Activated naive CD4-positive, alpha-beta T cell treated with anti-CD3 and anti-CD28 coated beads for 36 hours (primary cell): ENCODE measurements at places on chromosomes 13 and 19. TPM values are rescaled to one million over a fixed set of nuclear protein-coding genes. Genes with fewer than 3 reads are reported as not detected.

- H3K4me1 ChIP-seq: peaks cover 41% of the 10 kb centered on the region
- H3K27me3 ChIP-seq: no peaks in the 10 kb centered on the region
- peaks cover 2% of the 10 kb centered on the region for H3K36me3 ChIP-seq
- no peak for DNase-seq
- no peak overlapping the region for H3K4me3 ChIP-seq
- no peak overlapping the region for H3K27ac ChIP-seq
These were observed 110.0 kb downstream of the CRYL1 start for GRCh38 chr13:20415694-20416107.

- H3K27ac ChIP-seq: no peak overlapping the region
- H3K4me1 ChIP-seq: no peaks in the 10 kb centered on the region
- no peak overlapping the region for H3K4me3 ChIP-seq
- no peak for DNase-seq
These were observed 892.9 kb downstream of the OLFM4 start for GRCh38 chr13:53921473-53921872.

The OR7C1 gene
- not detected for total RNA-seq

GRCh38 chr13:113226873-113227450 lies 17.5 kb downstream of the CUL4A start:
- no peaks in the 10 kb centered on the region for H3K4me1 ChIP-seq
- H3K36me3 ChIP-seq: peaks cover 31% of the 10 kb centered on the region
- H3K4me3 ChIP-seq: no peak overlapping the region
- DNase-seq: no peak
- no peak overlapping the region for H3K27ac ChIP-seq

- H3K27me3 ChIP-seq: no peaks in the 10 kb centered on the region
- H3K27ac ChIP-seq: no peak overlapping the region
- H3K36me3 ChIP-seq: no peaks in the 10 kb centered on the region
- H3K4me3 ChIP-seq: no peak overlapping the region
- H3K4me1 ChIP-seq: no peaks in the 10 kb centered on the region
These were observed 146.9 kb downstream of the ZNF486 start for GRCh38 chr19:20313894-20314293.

The SMIM44 gene
- total RNA-seq: not detected

DNA sequence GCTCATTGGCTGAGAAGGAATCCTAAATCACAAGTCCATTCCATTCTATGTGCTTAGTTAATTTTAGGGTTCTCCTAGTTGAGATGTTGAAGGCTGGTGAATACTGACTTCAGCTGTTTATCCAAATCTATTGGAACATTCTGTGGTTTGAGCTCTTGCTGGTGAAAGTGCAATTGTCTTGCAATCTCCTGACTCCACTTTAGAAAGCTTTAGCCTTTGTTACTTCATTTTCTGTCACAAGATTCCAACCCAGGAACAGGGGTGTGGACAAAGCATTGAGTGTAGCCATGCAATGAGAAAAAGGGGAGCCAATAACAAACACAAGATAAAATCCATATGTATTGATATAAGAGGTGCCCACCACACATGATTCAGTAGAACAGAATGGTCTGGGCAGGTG lies 15.0 kb downstream of the CEACAM21 start:
- H3K27ac ChIP-seq: no peak overlapping the region
- H3K27me3 ChIP-seq: no peaks in the 10 kb centered on the region
- no peak for DNase-seq
- H3K4me1 ChIP-seq: peaks cover 7% of the 10 kb centered on the region

- H3K36me3 ChIP-seq: no peaks in the 10 kb centered on the region
- no peak overlapping the region for H3K4me3 ChIP-seq
- H3K4me1 ChIP-seq: no peaks in the 10 kb centered on the region
- no peak for DNase-seq
- H3K27me3 ChIP-seq: no peaks in the 10 kb centered on the region
These were observed 19.3 kb downstream of the PALM start for GRCh38 chr19:728011-728410.

DNA sequence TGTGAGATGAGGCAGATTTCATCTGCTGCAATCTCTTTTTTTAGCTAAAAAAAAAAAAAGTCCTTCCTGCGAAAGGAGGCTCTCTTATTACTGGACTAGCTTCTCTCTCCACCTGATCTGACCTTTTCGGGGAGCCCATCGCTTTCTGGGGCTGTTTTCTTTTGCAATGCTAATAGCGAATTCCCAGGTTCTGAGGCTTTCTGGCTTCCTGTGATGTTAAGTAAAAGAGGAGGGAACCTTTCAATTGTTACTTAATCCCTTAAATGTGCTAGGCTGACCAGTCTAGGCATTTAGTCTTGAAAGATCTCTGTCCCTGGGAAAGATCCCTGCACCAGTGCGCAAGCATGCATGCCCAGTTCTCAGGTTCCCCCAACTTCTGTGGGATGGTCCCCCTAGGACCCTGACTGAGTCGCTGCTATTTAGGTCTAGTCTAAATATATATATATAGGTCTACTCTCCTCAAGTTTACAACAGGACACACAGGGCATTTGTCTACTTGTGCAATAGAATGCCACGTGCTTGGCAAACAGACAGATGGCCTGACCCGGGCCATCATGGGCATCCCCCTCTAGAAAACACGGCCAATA lies 224.7 kb downstream of the ZNF536 start:
- H3K36me3 ChIP-seq: no peaks in the 10 kb centered on the region
- peaks cover 7% of the 10 kb centered on the region for H3K27me3 ChIP-seq
- no peaks in the 10 kb centered on the region for H3K4me1 ChIP-seq

The CYP2B6 gene
- total RNA-seq: not detected

DNA sequence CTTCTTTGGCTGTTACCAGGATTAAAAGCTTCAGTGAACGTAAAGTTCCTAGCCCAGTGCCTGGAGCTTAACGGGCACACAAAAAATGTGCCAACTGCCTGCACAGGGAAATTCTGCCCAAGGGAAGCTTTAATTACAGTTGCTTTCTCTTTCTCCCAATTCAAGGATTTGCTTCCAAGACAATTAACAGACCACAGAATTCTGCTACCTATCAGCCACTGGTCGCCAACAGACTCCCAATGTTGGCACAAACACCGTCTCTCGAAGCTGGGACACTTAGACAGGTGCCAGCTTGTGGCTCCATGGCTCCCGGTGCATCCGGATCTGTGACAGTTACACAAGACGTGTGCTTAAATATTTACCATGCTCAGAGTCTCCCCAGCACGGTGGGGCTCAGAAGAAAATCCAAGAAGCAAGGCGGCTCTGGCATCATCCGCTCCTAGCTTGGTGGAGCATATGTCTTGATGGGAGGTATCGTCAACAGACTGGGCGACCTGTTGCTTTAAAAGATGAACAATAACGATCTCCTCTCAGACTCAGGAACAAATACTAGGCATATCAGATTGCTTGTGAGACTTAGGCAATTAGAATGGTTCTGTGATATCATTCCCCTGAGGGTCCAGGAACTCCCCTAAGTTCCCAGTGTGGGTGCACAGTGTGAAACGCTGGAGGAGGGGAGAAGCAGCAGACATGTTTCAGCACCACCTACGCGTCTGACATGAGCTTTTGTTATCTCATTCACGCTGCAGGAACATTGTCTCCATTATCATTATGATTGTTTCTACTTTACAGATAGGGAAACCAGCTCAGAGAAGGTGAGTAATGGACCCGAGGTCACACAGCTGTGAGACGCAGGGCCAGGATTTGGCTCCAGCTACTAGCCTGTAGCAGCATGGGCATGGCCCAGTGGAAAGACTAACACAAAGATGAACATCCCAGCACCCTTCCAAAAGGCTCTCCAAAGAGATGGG lies 61.6 kb downstream of the ALOX5AP start:
- peaks cover 20% of the 10 kb centered on the region for H3K4me1 ChIP-seq
- H3K4me3 ChIP-seq: no peak overlapping the region
- no peaks in the 10 kb centered on the region for H3K36me3 ChIP-seq
- H3K27ac ChIP-seq: no peak overlapping the region
- H3K27me3 ChIP-seq: no peaks in the 10 kb centered on the region

- H3K4me1 ChIP-seq: peaks cover 13% of the 10 kb centered on the region
- H3K27ac ChIP-seq: peak within 1 kb of the TSS; percentile 88
- H3K27me3 ChIP-seq: no peaks in the 10 kb centered on the region
- DNase-seq: no peak
- H3K4me3 ChIP-seq: peak within 1 kb of the TSS; percentile 92
These were observed at the start of gene ATP8B3 for GRCh38 chr19:1811942-1812425. TSS of gene ATP8B3 (minus strand) at chr19:1812276. CDS start at chr19:1811736, 540 bp downstream.

The KIR2DL3 gene
- total RNA-seq: not detected

The AP2S1 gene
- total RNA-seq: 118 TPM

DNA sequence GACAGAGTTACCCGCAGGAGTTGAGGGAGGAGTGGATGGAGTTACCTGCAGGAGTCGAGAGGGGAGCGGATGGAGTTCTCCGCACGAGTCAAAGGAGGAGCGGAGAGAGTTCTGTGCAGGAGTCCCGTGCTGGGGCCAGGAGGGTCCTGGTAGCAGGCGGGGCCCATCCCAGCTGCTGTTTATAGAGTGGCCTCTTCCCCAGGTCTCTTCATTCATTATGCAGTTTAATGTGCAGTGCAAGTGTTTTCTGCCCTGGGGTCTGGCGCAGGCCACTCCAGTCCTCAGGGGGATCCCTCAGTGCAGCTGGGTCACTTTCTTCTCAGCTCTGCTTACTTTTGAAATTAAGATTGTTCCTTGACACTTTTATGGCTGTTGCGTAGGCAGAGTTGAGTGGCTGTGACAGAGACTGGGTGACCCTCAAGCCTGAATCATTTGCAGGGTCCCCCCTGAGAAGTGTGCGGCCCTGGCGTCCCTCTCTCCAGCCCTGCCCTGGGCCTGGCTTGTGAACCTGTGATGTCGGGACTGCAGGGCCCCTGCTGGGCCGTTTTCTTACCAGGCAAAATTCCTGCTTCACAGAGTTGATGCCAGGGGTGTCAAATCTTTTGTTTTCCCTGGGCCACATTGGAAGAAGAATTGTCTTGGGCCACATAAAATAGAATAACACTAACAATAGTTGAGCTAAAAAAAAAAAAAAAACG lies 17.9 kb downstream of the TFDP1 start:
- no peak overlapping the region for H3K27ac ChIP-seq
- H3K27me3 ChIP-seq: no peaks in the 10 kb centered on the region
- peaks cover 17% of the 10 kb centered on the region for H3K4me1 ChIP-seq
- peaks cover 44% of the 10 kb centered on the region for H3K36me3 ChIP-seq

GRCh38 chr13:27504128-27504867 lies 53.9 kb upstream of the MTIF3 start:
- no peak for DNase-seq
- H3K27ac ChIP-seq: no peak overlapping the region
- no peaks in the 10 kb centered on the region for H3K27me3 ChIP-seq
- H3K4me1 ChIP-seq: peaks cover 2% of the 10 kb centered on the region

DNA sequence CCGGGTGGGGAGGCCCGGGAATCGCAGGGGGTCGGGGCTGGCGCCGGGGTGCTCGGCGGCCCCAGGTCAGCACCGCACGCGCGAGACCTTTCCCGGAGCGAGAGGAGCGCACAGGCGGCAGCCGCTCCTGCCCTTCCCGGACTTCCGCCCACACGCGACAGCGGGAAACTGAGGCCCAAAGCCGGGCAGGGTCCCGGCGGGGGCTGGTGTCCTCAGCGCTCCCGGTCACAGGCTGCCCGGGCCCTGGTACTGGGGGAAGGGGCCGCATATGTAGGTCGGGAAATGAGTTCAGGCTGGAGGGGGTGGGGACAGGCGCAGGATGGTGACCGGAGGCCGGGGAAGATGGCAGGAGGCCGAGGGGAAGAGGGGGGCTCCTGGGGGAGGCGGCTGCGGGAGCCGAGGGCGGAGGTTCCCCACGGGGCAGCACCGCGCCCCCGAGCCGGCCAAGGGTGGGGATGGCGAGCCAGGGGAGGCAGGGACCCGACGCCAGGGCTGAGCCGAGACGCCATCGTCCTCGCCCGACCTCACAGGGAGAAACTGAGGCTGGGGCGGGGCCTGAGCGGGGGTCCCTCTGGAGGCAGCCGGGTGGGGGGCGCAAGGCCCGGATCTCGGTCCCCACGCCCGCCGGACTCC lies 662 bp downstream of the CBARP start:
- peak overlapping the region; percentile 44 for H3K4me3 ChIP-seq
- no peak for DNase-seq
- no peak overlapping the region for H3K27ac ChIP-seq
- peaks cover 10% of the 10 kb centered on the region for H3K27me3 ChIP-seq
- H3K4me1 ChIP-seq: peaks cover 20% of the 10 kb centered on the region
- no peaks in the 10 kb centered on the region for H3K36me3 ChIP-seq

DNA sequence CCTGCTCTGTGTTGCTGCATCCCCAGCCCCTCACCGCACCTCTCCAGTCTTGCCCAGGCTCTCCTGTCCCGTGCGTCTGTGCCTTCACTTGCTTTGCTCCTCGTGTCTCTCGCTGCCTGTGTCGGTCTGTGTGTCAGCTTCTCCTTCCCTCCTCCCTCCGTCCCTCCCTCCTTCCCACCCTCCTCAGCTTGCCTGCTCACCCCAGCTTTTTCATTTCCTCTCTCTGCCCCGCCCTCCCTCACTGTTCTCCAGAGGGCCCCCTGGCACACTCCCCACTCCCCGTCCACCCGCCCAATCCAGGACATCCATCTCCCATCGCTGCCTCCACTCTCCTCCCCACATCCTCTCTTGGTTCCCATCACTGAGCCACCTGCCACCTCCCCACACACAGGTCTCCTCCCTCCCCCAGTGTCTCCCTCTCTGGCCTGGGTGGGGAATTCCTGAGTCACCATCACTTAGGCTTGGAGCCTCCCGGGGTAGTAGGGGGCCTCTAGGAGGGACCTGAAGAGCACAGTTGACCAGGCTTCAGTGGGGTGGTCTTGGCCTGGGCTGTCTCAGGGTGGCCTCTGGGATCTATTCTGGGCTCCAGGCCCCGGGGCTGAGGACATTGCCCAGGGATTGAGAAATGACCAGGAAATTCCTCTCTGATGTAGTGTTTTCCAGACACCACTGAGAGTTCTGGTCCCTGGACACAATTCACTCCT lies at the start of gene PTGIR:
PTGIR (minus strand) TSS at position 132 of the 704 bp plus-strand sequence. CDS start 864 bp downstream, outside the sequence.
- peaks cover 9% of the 10 kb centered on the region for H3K36me3 ChIP-seq
- DNase-seq: peak; percentile 78
- peak within 1 kb of the TSS; percentile 90 for H3K4me3 ChIP-seq
- H3K4me1 ChIP-seq: peaks cover 54% of the 10 kb centered on the region

- peaks cover 8% of the 10 kb centered on the region for H3K4me1 ChIP-seq
- no peak for DNase-seq
- H3K4me3 ChIP-seq: no peak overlapping the region
- H3K36me3 ChIP-seq: no peaks in the 10 kb centered on the region
These were observed 35.3 kb upstream of the SACS start for GRCh38 chr13:23468811-23469210.

DNA sequence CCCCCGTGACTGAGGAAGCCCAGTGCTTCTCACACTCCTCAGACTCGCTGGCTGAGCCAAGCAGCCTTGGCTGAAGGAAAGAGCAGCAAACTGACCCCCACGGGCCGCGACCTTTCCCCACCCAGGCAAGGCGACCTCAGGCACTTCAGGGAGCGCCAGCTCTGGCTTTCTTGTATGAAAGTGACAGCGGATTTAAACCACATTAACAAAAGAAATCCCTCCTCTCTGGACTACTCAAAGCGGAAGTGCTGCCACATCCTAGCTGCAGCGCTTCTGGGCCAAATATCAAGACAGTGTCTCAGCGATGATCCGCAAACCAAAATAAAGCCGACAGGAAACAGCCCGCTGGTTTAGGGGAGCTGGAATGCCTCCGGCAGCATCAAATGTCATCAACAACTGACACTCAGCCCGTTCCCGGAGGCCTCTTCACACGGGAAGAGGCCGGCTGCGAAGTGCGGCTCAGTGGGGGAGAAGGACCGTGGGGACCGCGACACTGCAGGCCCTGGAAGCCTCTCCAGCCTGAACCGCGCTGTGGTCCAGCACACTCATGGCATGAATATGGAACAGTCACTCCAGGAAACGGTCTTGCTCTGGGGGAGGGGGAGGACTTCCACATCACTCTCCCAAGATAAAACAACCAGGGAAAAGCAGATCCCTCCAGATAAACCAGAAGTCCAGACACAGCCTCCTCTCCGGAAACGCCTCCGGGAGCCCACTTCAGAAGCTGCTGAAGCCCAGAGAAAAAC lies 1.4 kb downstream of the RASA3 start:
- no peaks in the 10 kb centered on the region for H3K27me3 ChIP-seq
- H3K4me3 ChIP-seq: peak overlapping the region; percentile 97
- H3K27ac ChIP-seq: peak overlapping the region; percentile 93
- peak; percentile 84 for DNase-seq

The RNF17 gene
- not detected for total RNA-seq

The CCDC70 gene
- not detected for total RNA-seq
